ENCODE measurements at places on chromosomes 12 and 14.
A peak's percentile ranks its signal among the peaks of the same experiment; 100 is the strongest.

GRCh38 chr12:51217133-51217967 lies 512 bp downstream of the POU6F1 start:
- DNase-seq = peak; percentile 49

GRCh38 chr14:96095058-96095457 lies 55.9 kb downstream of the C14orf132 start:
- DNase-seq = no peak

GRCh38 chr12:103128862-103129501 lies 171.5 kb downstream of the ASCL1 start:
- no peak for DNase-seq

- DNase-seq = no peak
Measured at GRCh38 chr12:16187660-16188059, 89.8 kb downstream of the SLC15A5 start.

DNA sequence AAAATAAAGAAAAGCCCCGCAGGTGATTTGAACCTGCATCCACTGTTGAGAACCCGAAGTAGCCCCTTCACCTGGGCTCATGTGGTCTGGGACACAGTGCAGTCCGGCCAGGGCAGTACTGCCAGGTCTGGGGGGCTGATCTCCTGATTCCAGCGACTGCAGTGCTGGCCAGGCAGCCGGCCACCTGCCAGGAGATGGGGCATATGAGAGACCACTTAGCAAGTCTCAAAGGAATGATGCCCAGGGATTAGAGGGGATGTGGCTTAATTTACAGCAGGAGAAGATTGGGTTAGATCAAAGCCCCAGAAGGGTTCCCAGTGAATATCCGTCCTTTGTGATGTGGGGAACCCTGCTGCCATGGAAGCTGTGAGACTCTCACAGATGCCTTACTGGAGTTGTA lies 113.3 kb downstream of the PRMT8 start:
- no peak for DNase-seq
